Activated CD4-positive, alpha-beta T cell treated with anti-CD3 and anti-CD28 coated beads, Interleukin-2, amount 50 U/mL, for 4 hours (primary cell): ENCODE measurements at places on chromosomes 3 and 15.
A peak's percentile ranks its signal among the peaks of the same experiment; 100 is the strongest.

- DNase-seq: no peak
Observed at GRCh38 chr3:191563722-191564121, 102.8 kb downstream of the PYDC2 start.

DNA sequence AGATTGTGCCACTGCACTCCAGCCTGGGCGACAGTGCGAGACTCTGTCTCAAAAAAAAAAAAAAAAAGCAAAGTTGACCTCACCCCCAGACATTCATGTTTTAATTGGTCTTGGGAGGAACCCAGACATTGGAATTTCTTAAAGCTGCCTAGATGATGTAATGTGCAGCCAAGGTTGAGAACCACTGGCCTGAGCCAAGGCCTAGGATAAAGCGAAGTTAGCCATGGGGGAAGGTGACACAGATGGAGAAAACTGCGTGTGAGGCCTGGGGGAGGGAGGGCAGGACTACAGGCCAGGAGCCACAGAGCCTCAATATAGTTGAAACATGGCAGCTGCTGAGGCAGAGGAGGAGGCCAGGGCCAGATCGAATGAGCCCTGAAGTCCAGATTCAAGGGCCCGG is 21.0 kb downstream of the GLB1 start:
- no peak for DNase-seq

GRCh38 chr15:66803182-66803729 is 101.2 kb downstream of the SMAD6 start:
- no peak for DNase-seq

DNA sequence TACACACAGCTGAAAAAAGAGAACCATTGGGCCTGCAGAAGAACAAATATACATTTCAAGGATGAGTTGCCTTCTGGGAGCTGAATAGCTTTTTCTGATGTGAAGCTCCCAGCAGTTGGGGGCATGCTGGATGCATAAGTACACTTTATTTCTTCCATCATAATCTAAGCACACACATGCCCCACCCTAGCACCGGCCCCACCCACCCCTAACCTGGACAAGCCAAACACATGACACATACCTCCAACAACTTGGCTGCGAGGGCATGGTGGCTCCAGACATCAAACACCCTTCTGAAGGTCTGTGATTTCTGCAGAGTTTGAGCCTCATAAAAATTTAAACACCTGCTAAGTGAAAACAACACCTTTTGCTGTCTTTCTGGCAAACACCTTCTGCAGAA is 307.2 kb upstream of the TRIM42 start:
- no peak for DNase-seq

- peak; percentile 15 for DNase-seq
Observed at GRCh38 chr15:99409097-99409473, 156.7 kb upstream of the MEF2A start.

DNA sequence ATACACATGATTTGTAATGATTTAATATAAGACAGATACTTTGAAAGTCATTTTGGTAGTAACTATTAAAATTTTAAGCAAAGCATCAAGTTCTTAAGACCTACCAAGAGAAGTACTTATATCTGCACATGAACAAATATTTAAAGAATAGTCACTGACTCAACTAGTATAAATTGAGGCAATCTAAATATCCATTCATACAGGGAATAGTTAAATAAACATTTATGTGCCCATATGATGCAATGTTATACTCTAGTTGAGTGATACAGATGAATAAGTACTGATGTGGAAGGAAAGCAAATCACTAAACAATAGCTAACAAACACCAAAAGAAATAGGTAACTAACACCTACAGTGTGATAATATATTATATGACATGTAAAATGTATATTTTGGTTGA is 527.7 kb downstream of the EPHA3 start:
- no peak for DNase-seq

DNA sequence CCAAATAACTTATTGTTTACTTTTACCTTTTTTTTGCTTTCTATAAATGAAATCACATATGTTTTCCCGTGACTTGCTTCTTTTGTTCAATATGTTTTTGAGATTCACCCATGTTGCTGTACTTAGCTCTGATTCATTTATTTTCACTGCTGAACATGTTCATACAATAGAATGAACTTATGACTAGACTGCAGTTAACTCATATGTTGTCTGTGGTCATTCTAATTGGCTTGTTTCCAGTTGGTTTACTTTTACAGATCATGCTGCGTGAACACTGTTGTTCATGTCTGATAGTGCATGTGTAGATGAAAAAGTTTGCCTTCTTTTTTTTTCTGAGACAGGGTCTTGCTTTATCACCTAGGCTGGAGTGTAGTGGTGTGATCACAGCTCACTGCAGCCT is 31.6 kb upstream of the SV2B start:
- DNase-seq: no peak
